ENCODE measurements at places on chromosomes 2 and 18.

- DNase-seq: no peak
These were observed 336.7 kb downstream of the OSR1 start for GRCh38 chr2:19021721-19022120.

- no peak for DNase-seq
These were observed 8.4 kb upstream of the NPPC start for GRCh38 chr2:231934441-231935206.

DNA sequence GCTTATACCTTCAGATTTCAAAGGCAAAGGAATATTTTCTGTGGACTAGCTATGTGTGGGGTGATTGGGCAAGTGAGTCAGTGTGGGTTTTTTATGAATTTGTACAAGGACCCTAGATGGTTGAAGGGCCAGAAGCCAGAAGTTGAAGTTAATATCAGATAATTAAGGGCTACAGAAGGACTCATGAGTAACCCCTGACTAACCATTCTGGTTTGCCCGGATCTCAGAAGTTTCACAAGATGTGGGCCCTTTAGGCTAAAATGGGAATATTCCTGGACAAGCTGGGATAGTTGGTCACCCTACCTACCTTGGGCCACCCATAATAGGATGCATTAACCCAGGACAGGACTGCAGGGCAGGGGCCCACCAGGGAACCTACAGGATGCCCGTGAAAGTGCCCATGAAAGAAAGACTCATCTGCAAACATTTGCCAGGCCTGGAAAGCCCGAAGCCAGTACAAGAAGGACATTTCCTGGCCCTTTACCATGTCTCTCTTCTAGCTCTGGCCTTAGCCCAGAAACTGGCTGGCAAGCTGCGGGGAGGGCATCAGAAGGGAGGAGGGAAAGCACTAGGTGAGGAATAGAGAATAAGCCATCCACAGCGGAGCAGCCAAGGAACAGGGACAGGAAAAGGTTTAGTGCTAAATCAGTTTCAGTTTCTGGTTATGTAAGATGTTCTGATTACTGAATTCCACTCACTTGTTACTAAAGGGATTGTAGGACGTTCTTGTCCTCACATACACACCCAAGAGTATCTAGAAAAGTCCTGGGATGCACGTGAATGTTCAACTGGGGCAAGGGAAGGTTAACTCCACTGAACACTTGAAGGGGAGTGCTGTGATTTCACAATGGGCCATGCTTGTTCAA is 33.6 kb downstream of the GCG start:
- DNase-seq: no peak

DNA sequence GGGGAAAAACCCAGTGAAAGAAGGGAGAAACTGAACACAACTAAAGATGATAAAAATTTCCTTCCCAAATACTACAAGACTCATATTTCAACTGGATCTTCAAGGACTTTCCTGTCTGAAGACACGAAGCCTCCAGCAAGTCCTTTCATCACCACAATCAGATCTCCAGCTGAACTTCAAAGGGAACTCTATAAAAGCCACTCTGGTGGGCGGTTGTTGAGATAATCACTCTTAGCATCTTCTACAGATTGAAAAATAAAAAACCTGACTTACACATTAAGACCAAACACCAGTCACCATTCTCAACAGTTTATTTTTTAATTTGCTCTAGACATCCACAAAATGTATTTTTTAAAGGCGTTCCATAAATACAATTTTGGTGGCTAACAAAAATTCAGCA is 4.4 kb downstream of the REV1 start:
- no peak for DNase-seq

GRCh38 chr2:237043866-237044265 is 41.8 kb upstream of the COPS8 start:
- no peak for DNase-seq

- DNase-seq: no peak
These were observed 3.3 kb downstream of the SH3BP4 start for GRCh38 chr2:234955091-234955591.

GRCh38 chr2:177147834-177148445 is 64.7 kb upstream of the HNRNPA3 start:
- DNase-seq: no peak

- DNase-seq: no peak
These were observed 40.0 kb upstream of the VPS54 start for GRCh38 chr2:64059270-64059669.

- no peak for DNase-seq
These were observed 80.4 kb upstream of the RAPGEF4 start for GRCh38 chr2:172655091-172655837.

DNA sequence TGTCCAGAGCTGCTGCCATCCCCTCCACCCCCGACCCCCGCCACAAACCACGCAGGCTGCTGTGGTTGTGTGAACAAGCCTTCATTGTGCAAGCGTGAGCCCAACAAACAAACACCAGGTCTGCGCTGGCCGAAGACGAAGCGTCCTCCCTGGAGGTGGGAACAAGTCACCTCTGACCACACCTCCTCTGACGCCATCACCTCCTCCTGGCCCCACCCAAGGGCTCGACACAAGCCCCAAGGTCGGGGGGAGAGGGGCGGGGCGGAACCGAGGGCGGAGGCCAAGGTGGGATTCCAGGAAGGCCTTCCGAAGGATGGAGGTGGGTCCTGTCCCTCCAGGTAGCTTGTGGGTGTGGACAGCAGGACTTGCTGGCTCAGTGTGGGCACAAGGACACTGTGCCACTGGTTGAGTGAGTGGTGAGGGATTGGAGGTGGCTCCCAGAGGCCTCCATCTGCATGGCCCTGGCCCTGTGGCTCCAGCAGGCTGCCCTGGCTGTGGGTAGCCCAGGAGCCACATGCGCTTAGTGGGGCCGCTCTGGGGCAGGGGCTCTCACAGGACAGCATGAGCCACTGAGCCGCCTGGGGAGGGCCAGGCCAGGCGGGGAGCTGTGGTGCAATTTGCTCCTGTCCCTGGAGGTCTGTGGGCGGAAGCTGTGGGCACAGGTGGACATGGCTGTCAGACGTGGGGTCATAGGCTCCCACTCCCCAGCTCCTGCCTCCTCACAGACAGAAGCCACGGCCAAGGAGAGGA is 7.4 kb upstream of the GPR17 start:
- no peak for DNase-seq

Measured in stimulated activated CD8-positive, alpha-beta memory T cell treated with anti-CD3 and anti-CD28 coated beads, Interleukin-15, amount 100 ng/mL, for 1 hour (primary cell).